Neuronal stem cell (in vitro differentiated cells): ENCODE measurements at places on chromosomes 7 and 10.

- H3K4me3 ChIP-seq = peak overlapping the region; percentile 56
- H3K36me3 ChIP-seq = no peaks in the 10 kb centered on the region
- DNase-seq = no peak
- peaks cover 2% of the 10 kb centered on the region for H3K4me1 ChIP-seq
- no peaks in the 10 kb centered on the region for H3K27me3 ChIP-seq
Measured at GRCh38 chr7:50644586-50644985, 79.4 kb upstream of the DDC start.

- DNase-seq = no peak
- H3K36me3 ChIP-seq = no peaks in the 10 kb centered on the region
- H3K4me3 ChIP-seq = no peak overlapping the region
Measured at GRCh38 chr10:974038-974784, 14.0 kb upstream of the GTPBP4 start.

- no peaks in the 10 kb centered on the region for H3K36me3 ChIP-seq
- H3K4me3 ChIP-seq = no peak overlapping the region
- H3K27ac ChIP-seq = no peak overlapping the region
- DNase-seq = no peak
- no peaks in the 10 kb centered on the region for H3K27me3 ChIP-seq
- no peaks in the 10 kb centered on the region for H3K4me1 ChIP-seq
Measured at GRCh38 chr7:139860090-139860775, 31.2 kb downstream of the TBXAS1 start.

- no peaks in the 10 kb centered on the region for H3K4me1 ChIP-seq
- H3K36me3 ChIP-seq = no peaks in the 10 kb centered on the region
- DNase-seq = no peak
- H3K4me3 ChIP-seq = no peak overlapping the region
Measured at GRCh38 chr7:1765336-1765735, 95.3 kb downstream of the ELFN1 start.

GRCh38 chr10:106280896-106281460 lies 883.5 kb downstream of the SORCS1 start:
- H3K36me3 ChIP-seq = no peaks in the 10 kb centered on the region
- no peak overlapping the region for H3K4me3 ChIP-seq
- DNase-seq = no peak

GRCh38 chr7:54860003-54860775 lies 101.2 kb upstream of the SEC61G start:
- no peak for DNase-seq
- no peaks in the 10 kb centered on the region for H3K27me3 ChIP-seq
- H3K36me3 ChIP-seq = no peaks in the 10 kb centered on the region
- H3K4me1 ChIP-seq = peaks cover 12% of the 10 kb centered on the region

DNA sequence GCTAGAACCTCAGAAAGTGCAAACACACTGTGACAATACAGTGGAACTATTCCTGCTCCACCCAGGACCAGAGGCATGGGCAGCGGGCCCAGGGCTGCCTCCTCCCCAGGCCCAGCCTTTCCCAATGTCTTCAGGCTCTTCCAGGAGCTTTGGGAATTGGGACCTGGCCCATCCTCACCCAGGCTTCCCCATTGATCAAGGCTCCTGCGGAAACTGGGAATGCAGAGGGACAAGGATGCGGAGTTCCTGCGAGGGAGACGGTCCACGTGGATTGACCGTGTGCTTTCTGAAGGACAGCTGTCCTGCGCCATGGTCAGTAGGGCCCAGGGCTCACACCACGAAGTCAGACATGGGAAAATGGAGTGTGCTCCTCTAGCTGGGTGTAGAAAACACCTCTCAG lies 56.6 kb downstream of the CSGALNACT2 start:
- no peaks in the 10 kb centered on the region for H3K27me3 ChIP-seq
- no peak overlapping the region for H3K4me3 ChIP-seq
- DNase-seq = no peak
- H3K27ac ChIP-seq = no peak overlapping the region
- H3K36me3 ChIP-seq = no peaks in the 10 kb centered on the region

DNA sequence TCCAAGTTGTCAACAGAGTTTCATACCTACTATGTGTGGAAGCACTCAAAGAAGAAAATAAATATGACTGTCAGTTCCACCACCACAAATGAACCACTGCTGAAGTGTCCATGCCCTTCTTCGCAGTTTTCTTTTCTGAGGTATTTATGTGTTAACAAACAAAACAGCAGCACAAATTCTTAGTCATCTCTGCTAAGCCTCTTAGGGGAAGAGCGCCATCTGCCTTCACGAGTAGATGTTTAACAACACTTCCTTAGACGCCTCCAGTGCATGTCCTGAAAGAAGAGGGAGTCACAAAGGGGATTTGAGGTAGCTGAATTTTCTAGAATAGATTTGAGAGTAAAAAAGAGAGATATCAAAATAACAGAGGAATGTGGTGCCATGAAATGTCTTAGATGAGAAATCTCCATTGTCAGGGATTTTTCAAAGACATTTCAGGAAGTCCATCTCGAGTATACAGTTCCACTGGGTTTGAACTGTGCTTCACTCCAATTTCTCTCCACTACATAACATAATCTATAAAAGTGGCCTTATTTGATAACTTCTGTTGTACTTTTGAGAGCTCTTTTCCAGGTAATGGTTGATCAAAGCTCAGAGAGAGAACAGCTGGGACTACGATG lies 775.3 kb upstream of the POM121L12 start:
- H3K27ac ChIP-seq = no peak overlapping the region
- H3K27me3 ChIP-seq = no peaks in the 10 kb centered on the region
- H3K4me1 ChIP-seq = no peaks in the 10 kb centered on the region
- H3K4me3 ChIP-seq = no peak overlapping the region
- H3K36me3 ChIP-seq = no peaks in the 10 kb centered on the region
- DNase-seq = peak; percentile 6

DNA sequence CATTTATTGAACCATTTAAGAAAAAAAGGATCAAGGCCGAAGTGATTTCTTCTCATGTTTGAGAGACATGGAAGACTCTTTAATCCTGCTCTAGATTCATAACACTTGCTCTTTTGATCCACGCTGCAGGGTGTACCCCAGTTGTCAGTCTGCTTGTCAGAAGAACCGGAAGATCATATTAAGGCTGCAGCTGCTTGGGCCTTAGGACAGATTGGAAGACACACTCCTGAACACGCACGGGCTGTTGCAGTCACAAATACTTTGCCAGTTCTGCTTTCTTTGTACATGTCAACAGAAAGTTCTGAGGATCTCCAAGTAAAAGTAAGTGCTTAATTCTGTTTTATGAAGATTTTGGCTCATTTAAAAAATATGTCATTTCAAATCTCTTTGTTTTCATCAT lies 46.3 kb downstream of the SPAG6 start:
- H3K4me3 ChIP-seq = no peak overlapping the region
- H3K27ac ChIP-seq = no peak overlapping the region
- peaks cover 3% of the 10 kb centered on the region for H3K4me1 ChIP-seq
- H3K27me3 ChIP-seq = no peaks in the 10 kb centered on the region
- H3K36me3 ChIP-seq = no peaks in the 10 kb centered on the region

GRCh38 chr10:4333459-4333894 lies 492.5 kb upstream of the AKR1E2 start:
- no peak overlapping the region for H3K27ac ChIP-seq
- H3K4me3 ChIP-seq = no peak overlapping the region
- no peaks in the 10 kb centered on the region for H3K4me1 ChIP-seq
- DNase-seq = no peak

- no peaks in the 10 kb centered on the region for H3K27me3 ChIP-seq
- DNase-seq = no peak
- no peaks in the 10 kb centered on the region for H3K4me1 ChIP-seq
- H3K27ac ChIP-seq = no peak overlapping the region
- H3K36me3 ChIP-seq = no peaks in the 10 kb centered on the region
Measured at GRCh38 chr7:68783684-68784083, 814.6 kb upstream of the AUTS2 start.

- H3K4me3 ChIP-seq = no peak overlapping the region
- H3K36me3 ChIP-seq = no peaks in the 10 kb centered on the region
- no peak for DNase-seq
- H3K4me1 ChIP-seq = no peaks in the 10 kb centered on the region
Measured at GRCh38 chr7:155232911-155233310, 64.8 kb upstream of the INSIG1 start.

DNA sequence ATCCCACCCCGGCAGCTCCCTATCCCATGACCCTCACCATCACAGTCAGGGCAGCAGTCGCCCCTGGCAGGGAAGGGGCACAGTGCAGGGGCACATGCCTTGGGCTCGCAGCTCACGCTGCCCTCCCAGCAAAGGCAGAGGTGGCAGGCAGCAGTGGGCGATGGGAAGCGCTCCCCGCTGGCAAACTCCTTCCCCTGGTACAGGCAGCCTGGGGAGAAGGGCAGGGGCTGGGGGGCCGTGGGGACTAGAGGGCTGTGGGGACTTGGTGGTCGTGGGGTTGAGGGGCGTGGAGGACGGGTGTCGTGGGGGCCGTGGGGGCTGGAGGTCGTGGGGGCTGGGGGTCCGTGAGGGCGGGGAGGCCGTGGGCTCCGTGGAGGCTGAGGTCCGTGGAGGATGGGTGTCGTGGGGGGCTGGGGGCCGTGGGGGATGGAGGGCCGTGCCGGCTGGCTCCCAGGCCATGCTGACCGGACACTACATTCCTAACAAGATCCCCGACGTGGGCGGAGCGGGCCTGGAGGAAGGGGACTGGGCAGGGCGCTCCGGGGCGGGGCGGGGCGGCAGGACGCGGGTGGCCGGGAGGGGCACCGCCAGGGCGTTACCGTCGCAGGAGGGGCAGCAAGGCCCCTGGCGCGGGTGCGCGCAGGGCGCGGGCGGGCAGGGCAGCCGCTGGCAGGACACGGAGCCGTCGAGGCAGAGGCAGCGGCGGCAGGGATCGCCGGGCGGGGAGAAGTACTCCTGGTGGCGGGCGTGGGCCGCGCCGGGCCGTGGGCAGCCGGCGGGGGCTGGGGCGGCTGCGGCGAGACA lies 20.0 kb downstream of the KCP start:
- peak overlapping the region; percentile 74 for H3K4me3 ChIP-seq
- H3K27ac ChIP-seq = no peak overlapping the region
- no peak for DNase-seq
- no peaks in the 10 kb centered on the region for H3K4me1 ChIP-seq
- peaks cover 66% of the 10 kb centered on the region for H3K27me3 ChIP-seq

DNA sequence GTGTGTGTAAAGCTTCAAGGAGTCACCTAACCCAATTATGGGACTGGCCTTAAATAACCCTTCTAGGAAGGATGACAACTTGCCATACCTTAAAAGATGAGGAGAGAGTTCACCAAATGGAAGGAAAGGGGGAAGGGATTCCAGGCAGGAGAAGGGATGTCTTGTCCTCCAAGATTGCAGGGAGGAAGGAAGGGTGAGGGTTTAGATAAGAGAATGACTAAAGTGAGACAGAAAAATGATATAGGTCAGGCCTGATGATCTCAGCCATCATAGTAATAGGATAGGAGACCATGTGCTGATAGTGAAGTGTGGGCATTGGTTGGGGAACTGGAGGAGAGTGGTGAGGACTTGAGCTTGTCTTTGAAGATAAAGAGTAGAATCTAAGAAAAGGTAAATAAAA lies 7.7 kb upstream of the TMEM26 start:
- DNase-seq = no peak
- no peak overlapping the region for H3K27ac ChIP-seq
- no peaks in the 10 kb centered on the region for H3K4me1 ChIP-seq
- no peak overlapping the region for H3K4me3 ChIP-seq

- no peak overlapping the region for H3K4me3 ChIP-seq
- peaks cover 9% of the 10 kb centered on the region for H3K4me1 ChIP-seq
- H3K27ac ChIP-seq = peak overlapping the region; percentile 36
- H3K36me3 ChIP-seq = no peaks in the 10 kb centered on the region
- H3K27me3 ChIP-seq = no peaks in the 10 kb centered on the region
- DNase-seq = no peak
Measured at GRCh38 chr10:69620625-69621024, 9.4 kb upstream of the FAM241B start.

DNA sequence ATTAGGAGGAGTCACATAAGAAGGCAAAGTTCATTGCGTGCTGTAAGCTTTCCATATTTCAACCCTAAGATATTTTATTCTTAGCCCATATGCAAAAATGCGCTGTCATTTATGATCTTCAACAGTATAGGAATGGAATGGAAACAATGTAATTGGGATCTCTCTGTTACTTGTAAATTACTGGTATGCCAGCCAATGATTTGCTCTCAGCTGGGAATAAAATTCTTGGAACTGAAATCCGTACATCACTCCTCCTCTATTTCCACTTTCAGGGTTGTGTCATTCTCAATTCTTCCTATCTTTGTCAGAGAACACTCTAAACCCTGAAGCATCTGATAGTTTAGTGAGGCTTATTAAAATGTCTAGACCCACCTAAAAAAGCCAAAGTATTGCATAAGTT lies 80.7 kb upstream of the STEAP4 start:
- no peaks in the 10 kb centered on the region for H3K36me3 ChIP-seq
- H3K4me3 ChIP-seq = no peak overlapping the region
- peaks cover 7% of the 10 kb centered on the region for H3K4me1 ChIP-seq
- no peak overlapping the region for H3K27ac ChIP-seq
